ENCODE measurements at places on chromosomes 16 and 17. TPM values are rescaled to one million over a fixed set of nuclear protein-coding genes. Genes with fewer than 3 reads are reported as not detected.

Gene PCTP
- 17.0 TPM for total RNA-seq

Gene ZG16
- not detected for total RNA-seq

Gene HSF5
- total RNA-seq, result not detected

Gene TMC7
- 0.50 TPM for total RNA-seq

Gene CCL17
- total RNA-seq, result not detected

Gene FNDC8
- total RNA-seq, result not detected

Gene CES5A
- not detected for total RNA-seq

Gene CA5A
- total RNA-seq, result not detected

Gene TPPP3
- total RNA-seq, result 0.62 TPM

Gene ADAP2
- total RNA-seq, result 3.0 TPM

Gene GNG13
- not detected for total RNA-seq

Gene CALB2
- 0.50 TPM for total RNA-seq

Gene ADAD2
- total RNA-seq, result not detected

Gene ALDH3A1
- total RNA-seq, result not detected

Gene SCARF1
- total RNA-seq, result 0.44 TPM

Gene PTX4
- 0.11 TPM for total RNA-seq

Gene XAF1
- 20.5 TPM for total RNA-seq

Gene ZNF423
- 0.62 TPM for total RNA-seq

Gene FAM171A2
- 1.8 TPM for total RNA-seq

Gene FOXN1
- total RNA-seq, result under 0.01 TPM

Gene TBC1D3H
- total RNA-seq, result not detected

Gene COG7
- 25.1 TPM for total RNA-seq

Gene TPSAB1
- total RNA-seq, result not detected

Gene PRCD
- 2.4 TPM for total RNA-seq

Gene KRTAP9-8
- not detected for total RNA-seq

Gene TBC1D3E
- total RNA-seq, result not detected

Gene KCNG4
- not detected for total RNA-seq

Gene TMEM132E
- total RNA-seq, result under 0.01 TPM

Gene DNAAF8
- 0.44 TPM for total RNA-seq

Gene SSTR5
- not detected for total RNA-seq

Gene DBNDD1
- total RNA-seq, result 1.4 TPM

Gene MPDU1
- total RNA-seq, result 77.5 TPM

Gene KRT24
- total RNA-seq, result not detected

Gene PDILT
- not detected for total RNA-seq

Gene ANKRD13B
- 5.0 TPM for total RNA-seq

Gene AFMID
- 17.6 TPM for total RNA-seq

Gene TOM1L1
- total RNA-seq, result 18.0 TPM

Gene CUEDC1
- 6.1 TPM for total RNA-seq

Gene KCNJ12
- total RNA-seq, result under 0.01 TPM

Gene MARVELD3
- total RNA-seq, result not detected

Gene LPCAT2
- total RNA-seq, result 28.1 TPM

Gene SMIM5
- total RNA-seq, result not detected

Data from uterine smooth muscle cell (primary cell).